ENCODE measurements at places on chromosomes 6 and 20.

- no peak for DNase-seq
These were observed 20.1 kb downstream of the DCBLD1 start for GRCh38 chr6:117502580-117502979.

- peak; percentile 94 for DNase-seq
These were observed 175.2 kb downstream of the ZMYND8 start for GRCh38 chr20:47181056-47181862.

- peak; percentile 85 for DNase-seq
These were observed 6.5 kb downstream of the BMP5 start for GRCh38 chr6:55868771-55869479.

DNA sequence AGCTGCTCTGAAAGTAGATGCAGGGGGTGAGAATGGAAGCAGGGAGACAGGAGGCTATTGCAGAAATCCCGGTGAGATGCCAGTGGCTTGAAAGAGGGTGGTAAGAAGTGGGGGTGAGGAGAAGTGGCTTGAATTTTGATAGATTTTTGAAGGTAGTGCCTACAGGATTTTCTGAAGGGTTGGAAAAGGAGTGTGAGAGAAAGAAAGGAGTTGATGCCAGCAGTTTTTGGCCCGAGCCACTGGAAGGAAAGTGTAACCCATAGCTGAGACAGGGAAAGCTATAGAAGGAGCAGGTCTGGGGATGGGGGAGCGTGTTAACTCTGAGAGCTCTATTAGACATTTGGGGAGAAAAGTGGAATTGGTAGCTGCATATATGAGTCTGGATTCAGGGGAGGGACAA, 9.7 kb downstream of the ARMC12 start:
- no peak for DNase-seq

DNA sequence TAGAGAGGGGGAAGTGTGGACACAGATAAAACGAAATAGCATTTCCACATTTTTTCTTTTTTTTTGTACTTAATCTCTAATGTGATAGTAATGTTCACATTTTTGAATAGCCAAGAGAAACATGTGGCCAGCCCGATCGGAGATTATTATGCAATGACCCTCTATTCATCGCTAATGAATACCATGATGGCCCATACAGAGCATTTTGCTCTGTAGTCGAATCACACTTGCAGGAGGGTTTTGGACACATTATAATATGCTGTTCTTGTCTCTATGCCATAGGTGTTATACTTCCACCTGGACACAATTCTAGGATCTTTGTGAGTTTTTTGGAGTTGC, 60.1 kb downstream of the MTHFD1L start:
- DNase-seq: no peak

Data from COLO829 (cell line).